ENCODE measurements at places on chromosomes 12 and 14.

- DNase-seq, result no peak
Measured at GRCh38 chr14:56664811-56665421, 85.3 kb downstream of the TMEM260 start.

GRCh38 chr12:96448300-96448699 is 41.1 kb upstream of the CFAP54 start:
- DNase-seq, result no peak

GRCh38 chr12:80188576-80188975 is 89.2 kb downstream of the OTOGL start:
- no peak for DNase-seq

DNA sequence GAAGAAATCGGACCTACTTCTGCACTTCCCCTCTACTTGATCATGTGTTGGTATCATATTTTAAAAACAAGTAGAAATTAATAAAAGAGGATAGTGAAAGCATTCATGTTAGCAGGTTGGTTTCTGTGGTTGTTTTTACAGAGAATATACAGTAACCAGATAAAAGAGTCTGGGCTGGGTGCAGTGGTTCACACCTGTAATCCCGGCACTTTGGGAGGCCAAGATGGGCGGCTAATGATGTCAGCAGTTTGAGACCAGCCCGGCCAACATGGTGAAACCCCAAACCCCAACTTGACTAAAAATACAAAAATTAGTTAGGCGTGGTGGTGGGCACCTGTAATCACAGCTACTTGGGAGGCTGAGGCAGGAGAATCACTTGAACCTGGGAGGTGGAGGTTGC is 55.9 kb downstream of the LRP6 start:
- DNase-seq, result no peak
